Hepatocyte (in vitro differentiated cells): ENCODE measurements at places on chromosomes 3 and 15. TPM values are rescaled to one million over a fixed set of nuclear protein-coding genes. Genes with fewer than 3 reads are reported as not detected.
A peak's percentile ranks its signal among the peaks of the same experiment; 100 is the strongest.

DNA sequence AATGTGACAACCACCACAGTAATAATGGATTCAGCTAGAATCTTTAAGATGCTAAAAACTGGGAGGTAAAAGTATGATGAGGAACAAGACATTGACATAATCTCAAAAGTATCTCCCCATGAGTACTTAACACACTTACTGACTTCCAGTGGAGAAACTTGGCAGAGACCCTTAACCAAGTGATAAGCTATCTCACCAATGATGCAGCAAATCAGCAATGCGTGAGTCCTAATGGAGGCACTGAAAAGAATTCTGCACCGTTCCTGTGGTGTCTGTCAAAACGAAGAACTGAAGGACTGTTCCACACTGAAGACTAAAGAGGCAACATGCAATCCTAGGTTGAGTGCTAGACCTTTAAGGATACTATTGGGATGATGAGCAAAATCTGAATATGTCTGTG lies 67.9 kb upstream of the OCA2 start:
- no peak for DNase-seq

DNA sequence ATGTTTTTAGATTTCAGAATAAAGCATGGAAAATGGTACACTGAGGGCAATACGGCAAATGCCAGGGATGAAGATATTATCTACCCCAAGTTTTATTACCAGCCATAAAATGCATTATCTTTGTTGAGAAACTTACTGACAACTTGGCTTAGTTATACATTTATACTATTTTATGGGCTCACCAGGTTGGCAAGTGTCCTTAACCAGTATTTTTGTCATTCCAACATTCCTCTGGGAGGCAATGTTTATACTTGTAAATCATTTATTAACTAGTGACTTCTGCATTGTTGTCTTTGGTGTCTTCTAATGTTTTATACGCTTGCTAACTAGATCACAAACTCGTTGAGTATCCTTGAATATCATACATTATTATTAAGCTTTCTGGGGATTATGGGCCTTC lies 18.0 kb upstream of the ADGRG7 start:
- DNase-seq: no peak

SRGAP3 gene
- 6.8 and 8.3 TPM in 2 replicates for total RNA-seq

MRPL46 gene
- total RNA-seq: 29.0 and 33.3 TPM in 2 replicates

DNA sequence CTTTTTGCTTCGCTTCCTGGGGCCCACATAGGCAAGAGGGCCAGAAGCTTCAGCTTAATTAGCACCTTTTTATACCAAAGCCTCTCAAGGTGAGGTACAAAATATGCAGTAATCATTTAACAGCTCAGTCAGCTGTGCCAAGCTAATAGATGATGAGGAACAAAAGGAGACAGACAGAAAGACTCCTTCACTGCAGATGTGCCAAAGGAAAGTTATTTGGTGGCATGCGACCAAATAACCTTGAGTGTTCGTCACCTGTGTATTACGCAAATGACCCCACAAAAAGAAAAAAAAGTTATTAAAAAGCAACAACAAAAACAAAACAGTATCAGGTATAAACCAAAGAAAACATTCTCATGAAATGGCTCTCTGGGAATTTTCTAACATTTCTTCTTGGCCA lies 325.8 kb upstream of the IGF1R start:
- DNase-seq: no peak

SLC28A2 gene
- 1.5 and 1.8 TPM in 2 replicates for total RNA-seq

PPP1R14D gene
- total RNA-seq: 0.24 TPM in 1 of 2 replicates, not detected in the other

GRCh38 chr3:44865272-44866035 lies 3.7 kb downstream of the TMEM42 start:
- no peak for DNase-seq

DNA sequence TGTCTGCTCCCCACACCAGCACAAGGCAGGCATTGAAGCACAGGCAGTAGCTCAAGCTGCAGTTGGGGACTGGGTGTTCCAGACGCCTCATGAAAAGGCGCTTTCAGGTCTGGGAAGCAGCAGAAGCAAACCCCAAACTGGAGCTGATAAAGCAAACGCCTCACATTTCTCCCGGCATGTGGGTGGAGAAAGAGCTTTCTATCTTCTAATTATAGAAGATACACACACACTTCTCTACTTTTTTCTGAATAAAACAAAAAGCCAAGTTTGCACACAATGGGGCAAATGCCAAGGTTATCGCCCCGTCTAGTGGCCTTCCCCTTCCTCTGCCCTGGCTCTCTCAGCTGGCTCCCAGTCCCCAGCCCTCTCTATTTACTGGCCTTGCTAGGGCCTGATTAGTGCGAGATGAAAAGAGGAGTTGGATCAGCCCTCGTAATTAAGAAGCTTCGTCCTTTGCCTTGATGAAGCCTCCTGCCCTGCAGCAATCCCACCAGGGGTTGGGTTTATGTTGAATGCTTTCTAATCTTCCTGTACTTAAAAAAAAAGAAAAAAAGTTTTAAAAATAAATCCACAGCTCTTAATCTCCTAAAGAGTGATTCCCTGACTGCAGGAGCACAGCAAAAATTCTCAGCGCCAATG lies 120.2 kb downstream of the MEGF11 start:
- no peak for DNase-seq

KNSTRN gene
- 22.9 and 24.0 TPM in 2 replicates for total RNA-seq

MED12L gene
- 2.7 TPM in 2 replicates for total RNA-seq

DNA sequence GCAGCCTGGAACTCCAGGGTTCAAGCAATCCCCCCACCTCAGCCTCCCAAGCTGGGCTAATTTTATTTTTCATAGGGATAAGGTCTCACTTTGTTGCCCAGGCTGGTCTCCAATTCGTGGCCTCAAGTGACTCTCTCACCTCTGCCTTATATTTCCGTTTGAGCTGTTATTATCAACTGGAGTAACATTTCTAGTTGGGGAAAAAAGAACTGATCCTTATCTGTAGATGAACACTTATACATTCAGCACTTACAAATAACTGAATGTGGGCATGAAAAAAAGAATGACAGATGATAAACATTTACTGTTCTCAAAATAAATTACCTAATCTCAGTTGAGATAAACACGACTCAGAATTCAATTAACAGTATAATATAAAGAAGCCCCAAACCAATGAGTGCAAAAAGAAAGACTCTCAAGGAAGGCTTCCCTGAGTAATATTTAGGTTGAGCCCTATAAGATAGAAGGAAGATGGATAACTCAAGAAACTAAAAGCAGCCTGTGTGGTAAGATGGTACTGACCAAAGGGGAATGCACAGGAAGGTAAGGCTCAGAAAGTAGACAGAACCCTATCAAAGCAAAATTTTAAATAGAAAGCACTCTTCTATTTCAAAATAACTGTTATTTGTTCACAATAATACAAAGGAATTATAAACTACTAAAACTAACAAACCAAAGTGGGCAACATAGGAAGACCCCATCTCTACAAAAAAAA lies 11.8 kb downstream of the UBE3A start:
- DNase-seq: no peak

CFAP91 gene
- total RNA-seq: 1.4 and 2.3 TPM in 2 replicates

- DNase-seq: no peak
These were observed 20.9 kb downstream of the PDE8A start for GRCh38 chr15:85002517-85002916.

DNA sequence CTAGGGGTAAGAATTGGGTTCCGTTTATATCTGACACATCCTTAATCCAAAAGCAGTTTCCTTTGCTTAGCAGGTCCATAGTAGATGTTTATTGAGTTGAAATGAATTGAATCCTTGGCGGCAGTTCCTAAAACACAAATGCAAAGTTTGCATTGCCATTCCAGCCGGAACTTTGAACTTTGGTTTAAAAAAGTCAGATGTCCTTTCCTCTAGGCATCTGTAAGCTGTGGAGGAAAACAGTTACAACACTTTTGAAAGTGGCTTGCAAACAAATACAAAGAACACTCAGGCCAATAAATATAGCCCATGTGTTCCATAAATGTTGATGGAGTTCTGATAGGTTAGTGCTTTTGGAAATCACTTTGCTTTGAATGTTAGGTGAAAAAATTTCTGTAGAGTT lies 374.7 kb upstream of the RARB start:
- DNase-seq: no peak

- DNase-seq: peak; percentile 28
These were observed 35.5 kb downstream of the ARRDC4 start for GRCh38 chr15:97995881-97996603.

DNA sequence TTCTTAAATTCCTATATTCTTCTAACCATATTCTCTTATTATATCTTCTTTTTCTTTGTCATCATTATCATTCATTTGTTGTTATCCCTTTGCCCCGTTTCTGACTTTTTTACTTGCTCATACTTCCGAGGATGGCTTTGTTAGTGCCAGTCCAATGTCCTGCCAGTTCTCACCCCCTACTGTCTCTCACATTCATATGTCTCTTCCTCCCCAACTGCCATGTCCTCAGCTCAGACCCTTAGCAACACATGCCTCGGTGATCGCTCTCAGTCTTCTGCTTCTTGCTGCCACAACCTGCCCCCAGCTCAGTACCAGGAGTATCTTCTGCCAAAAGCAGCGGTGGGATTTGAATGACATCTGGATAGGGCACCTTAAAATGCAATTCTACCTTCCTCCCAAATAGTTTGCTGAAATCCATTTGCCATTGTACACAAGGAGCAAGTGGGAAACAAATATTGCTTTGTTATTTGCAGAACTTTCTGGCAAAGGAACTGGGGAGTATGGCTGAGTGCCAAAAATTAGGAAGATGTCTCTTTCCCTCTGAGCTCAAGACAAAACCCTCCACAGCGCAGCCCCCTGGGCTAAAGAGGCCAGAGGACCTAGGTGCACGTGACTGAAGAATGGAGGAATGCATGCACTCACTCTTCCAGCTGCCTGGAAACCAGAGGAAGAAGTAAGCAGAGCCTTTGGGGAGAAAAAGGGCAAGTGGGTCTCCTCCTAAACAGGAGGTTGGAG lies 57.7 kb upstream of the CTNNB1 start:
- no peak for DNase-seq

SUMF1 gene
- 49.6 and 59.0 TPM in 2 replicates for total RNA-seq

C3orf85 gene
- total RNA-seq: 19.3 and 33.4 TPM in 2 replicates

COL7A1 gene
- 5.7 and 17.4 TPM in 2 replicates for total RNA-seq

SUCNR1 gene
- 0.80 and 1.7 TPM in 2 replicates for total RNA-seq

DNA sequence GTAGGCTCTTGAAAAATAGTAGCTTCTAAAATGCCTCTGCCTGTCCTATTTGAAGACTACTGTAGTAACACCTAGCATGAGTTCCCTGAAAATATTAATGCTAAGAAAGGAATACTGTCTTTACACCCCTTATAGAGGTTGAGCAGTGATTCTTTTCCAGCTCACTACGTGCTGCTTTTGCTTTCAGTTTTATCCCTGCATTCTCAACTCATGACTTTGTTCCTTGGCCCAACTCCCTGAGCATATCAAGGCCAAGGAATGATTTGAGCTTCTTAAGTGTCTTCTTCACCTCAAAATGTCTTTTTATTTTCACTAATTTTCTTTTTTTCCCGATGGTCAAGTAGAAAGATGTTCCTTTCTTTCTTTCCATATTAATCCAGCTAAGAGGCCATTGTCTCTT lies 16.5 kb upstream of the P2RY13 start:
- peak; percentile 4 for DNase-seq

TM4SF4 gene
- 763 and 899 TPM in 2 replicates for total RNA-seq

- DNase-seq: no peak
These were observed 140.2 kb downstream of the FOXP1 start for GRCh38 chr3:71443332-71443731.

- no peak for DNase-seq
These were observed 86.5 kb downstream of the AQR start for GRCh38 chr15:34883042-34883441.

DNA sequence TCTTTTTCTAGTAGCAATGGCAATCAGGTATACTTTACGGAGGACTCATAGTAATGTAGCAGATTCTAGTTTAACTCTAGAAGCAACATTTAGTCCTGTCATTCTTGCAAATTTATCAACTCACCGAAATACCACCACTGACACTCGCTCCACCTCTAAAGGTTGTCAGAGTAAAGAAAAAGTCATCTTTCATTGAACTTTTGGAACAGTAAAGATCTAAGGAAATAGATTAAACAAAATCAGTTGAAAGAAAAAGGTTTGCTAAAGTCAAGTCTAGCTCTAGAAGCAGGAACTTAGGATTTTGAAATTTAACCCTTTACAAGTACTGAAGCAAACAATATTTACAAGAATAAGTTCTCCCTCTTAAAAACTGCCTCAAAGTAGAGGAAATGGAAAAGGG lies 8.7 kb downstream of the ATP8B4 start:
- DNase-seq: no peak

CAV3 gene
- not detected in 2 replicates for total RNA-seq

GRCh38 chr3:196524527-196524926 lies 9.4 kb upstream of the SMCO1 start:
- no peak for DNase-seq

ITIH1 gene
- total RNA-seq: 120 and 154 TPM in 2 replicates

- no peak for DNase-seq
These were observed 75.5 kb upstream of the MDFIC2 start for GRCh38 chr3:70387889-70388288.

PFN2 gene
- total RNA-seq: 156 and 172 TPM in 2 replicates

GRCh38 chr3:55330756-55331155 lies 156.3 kb downstream of the WNT5A start:
- peak; percentile 22 for DNase-seq

KNG1 gene
- 88.9 and 109 TPM in 2 replicates for total RNA-seq

DNA sequence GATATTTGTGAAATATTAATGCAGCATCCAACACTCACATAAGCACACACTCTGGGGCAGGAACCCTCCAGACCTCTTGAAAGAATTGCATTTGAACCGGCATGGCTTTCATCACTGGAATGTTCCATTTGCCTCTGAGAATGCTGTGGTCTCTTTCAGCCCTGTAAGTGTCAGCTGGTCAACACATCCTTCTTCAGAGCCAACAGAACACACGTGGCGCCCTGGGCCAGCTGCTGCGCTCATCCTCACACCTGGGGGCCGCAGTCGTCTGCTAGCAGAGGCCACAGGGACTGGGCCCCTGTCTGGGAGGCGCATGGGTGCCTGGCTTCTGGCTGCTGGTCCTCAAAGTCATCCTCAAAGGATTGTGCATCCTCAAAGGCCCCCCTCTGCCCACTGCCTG lies 71.4 kb upstream of the HERC1 start:
- DNase-seq: no peak

- peak; percentile 26 for DNase-seq
These were observed 91.1 kb upstream of the RNF7 start for GRCh38 chr3:141646760-141647561.

- DNase-seq: no peak
These were observed 146.1 kb upstream of the THBS1 start for GRCh38 chr15:39434751-39435238.

- DNase-seq: no peak
These were observed 46.5 kb upstream of the ICE2 start for GRCh38 chr15:60525341-60526039.

- no peak for DNase-seq
These were observed 12.7 kb downstream of the KLHL25 start for GRCh38 chr15:85782064-85782463.

- DNase-seq: no peak
These were observed 37.9 kb upstream of the SLCO2A1 start for GRCh38 chr3:134067531-134068161.

GRCh38 chr15:77418966-77419835 lies 703 bp downstream of the PEAK1 start:
- peak; percentile 66 for DNase-seq

DNA sequence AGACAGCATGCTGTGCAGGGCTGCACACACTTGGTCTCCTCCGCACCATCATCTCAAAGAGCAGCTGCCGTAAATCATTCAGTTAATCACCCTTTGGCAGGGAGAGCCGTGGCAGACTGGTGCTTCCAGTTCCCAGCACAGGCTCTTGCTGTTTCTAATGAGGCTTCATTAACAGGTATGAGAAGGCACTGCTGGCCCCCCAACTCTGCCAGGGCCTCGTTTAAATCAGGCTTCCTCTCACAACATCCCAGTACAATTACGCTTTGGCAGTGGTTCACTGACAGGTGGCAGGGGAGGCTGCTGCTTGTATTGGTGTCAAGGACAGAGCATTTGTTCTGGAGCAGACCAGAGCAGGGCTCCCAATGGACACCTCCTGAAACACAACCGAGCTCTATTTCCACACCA lies 77.1 kb downstream of the BFSP2 start:
- peak; percentile 60 for DNase-seq
